Central memory CD8-positive, alpha-beta T cell (primary cell): ENCODE measurements at places on chromosomes 11 and 22.

DNA sequence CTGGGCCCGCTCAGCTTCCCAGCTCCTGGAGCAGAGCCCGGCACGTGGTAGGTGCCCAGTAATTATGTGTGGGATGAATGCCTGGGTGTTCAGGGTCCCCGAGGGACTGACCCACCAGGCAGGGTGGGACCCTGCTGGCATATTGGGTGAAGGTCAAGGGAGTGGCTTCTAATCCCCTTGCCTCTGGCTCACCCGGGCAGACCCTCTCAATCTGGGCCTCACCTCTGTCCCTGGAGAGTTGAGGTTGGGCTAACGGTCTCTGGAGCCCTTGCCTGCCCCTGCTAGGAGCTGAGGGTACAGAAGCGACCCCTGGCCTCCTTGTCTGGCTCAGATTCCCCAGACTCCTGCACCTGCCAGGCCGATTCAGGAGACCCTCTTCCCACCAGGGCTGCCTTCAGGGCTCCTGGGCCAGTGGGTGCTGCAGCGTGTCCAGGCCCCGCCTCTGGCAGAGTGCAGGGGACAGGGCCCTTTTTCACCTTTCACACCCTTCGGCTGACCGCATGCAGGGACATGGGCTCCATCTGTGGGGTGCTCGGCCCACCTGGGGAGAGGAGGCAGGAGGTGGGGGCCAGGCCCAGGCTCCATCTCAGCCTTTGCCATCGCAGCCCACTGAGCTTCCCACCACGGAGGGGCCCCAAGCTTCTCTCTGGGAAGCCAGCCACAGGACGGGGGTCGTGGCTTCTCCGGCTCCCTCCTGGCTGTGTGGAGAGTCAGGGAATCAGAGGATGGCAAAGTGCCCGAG, 3.8 kb upstream of the CTSD start:
- H3K27ac ChIP-seq: no peak overlapping the region
- H3K4me1 ChIP-seq: peaks cover 16% of the 10 kb centered on the region
- H3K27me3 ChIP-seq: no peaks in the 10 kb centered on the region
- H3K4me3 ChIP-seq: no peak overlapping the region
- peaks cover 4% of the 10 kb centered on the region for H3K36me3 ChIP-seq

DNA sequence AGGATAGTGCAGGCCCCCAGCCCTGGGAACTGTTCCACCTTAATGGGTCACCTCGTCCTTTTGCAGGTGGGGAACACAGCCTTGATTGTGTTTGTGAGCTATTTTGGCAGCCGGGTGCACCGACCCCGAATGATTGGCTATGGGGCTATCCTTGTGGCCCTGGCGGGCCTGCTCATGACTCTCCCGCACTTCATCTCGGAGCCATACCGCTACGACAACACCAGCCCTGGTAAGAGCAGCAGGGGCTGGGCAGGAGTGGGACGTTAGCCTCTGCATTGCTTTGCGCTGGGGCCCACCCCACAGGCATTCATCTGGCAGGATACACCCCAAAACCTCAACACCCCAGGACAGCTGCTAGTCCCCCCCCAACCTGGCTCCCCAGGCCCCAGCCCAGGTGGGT, 14.8 kb downstream of the SLCO2B1 start:
- DNase-seq: no peak
- H3K4me3 ChIP-seq: no peak overlapping the region
- H3K27me3 ChIP-seq: peaks cover 16% of the 10 kb centered on the region
- peaks cover 5% of the 10 kb centered on the region for H3K4me1 ChIP-seq
- peaks cover 2% of the 10 kb centered on the region for H3K36me3 ChIP-seq

DNA sequence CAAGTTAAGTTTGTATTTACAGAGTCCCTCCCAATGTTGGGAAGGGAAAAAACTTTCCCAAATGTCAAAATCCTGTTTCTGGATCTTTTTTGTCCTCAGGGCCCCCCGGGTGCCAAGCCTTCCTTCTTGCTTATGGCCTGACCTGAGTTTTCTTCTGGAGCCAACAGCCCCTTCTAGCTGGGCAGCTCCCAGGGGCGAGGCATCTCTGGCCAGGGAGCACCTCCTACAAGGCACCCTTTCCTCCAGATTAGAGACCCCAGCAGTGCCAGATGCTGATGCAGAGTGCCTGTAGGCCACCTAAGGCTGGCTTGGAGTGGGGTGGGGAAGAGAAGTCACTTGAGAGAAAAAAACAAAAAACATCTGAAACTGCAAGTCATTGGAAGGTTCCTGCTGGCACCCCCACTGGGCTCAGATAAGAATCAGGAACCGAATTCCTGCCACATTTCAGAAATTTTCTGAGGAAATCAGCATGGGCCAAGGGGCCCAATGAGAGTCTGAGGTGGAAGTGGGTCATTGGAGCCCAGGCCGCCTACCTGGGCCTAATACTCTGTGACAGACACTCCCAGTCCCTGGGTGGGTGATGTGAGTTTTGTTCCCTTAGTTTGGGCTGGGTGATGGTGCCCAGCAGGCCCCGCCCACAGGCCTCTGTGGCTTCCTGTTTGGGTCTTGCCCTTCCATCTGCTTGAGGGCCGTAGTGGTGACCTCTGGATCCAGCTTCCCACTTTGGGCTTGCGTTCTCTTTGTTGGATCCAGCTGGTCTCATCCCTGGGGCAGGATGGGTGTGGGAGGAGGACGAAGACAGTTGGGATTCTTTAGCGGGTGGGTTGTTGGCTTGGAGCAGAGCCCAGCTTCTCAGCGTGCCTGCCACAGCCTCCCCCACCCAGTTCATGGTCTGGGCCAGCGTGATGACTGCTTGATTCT, 40.6 kb downstream of the PARVA start:
- no peaks in the 10 kb centered on the region for H3K36me3 ChIP-seq
- H3K4me3 ChIP-seq: no peak overlapping the region
- no peaks in the 10 kb centered on the region for H3K4me1 ChIP-seq
- H3K27me3 ChIP-seq: peaks cover 28% of the 10 kb centered on the region
- no peak overlapping the region for H3K27ac ChIP-seq
- no peak for DNase-seq

GRCh38 chr11:64717268-64717578, 5.8 kb downstream of the NRXN2 start:
- no peak for DNase-seq
- H3K27ac ChIP-seq: no peak overlapping the region
- peaks cover 3% of the 10 kb centered on the region for H3K36me3 ChIP-seq
- peaks cover under 1% of the 10 kb centered on the region for H3K4me1 ChIP-seq

- no peaks in the 10 kb centered on the region for H3K36me3 ChIP-seq
- no peak overlapping the region for H3K27ac ChIP-seq
- H3K4me1 ChIP-seq: no peaks in the 10 kb centered on the region
- DNase-seq: no peak
- no peak overlapping the region for H3K4me3 ChIP-seq
These were observed 7.0 kb downstream of the MMP10 start for GRCh38 chr11:102773386-102773785.

- no peak overlapping the region for H3K4me3 ChIP-seq
- no peaks in the 10 kb centered on the region for H3K27me3 ChIP-seq
- H3K36me3 ChIP-seq: no peaks in the 10 kb centered on the region
- no peak for DNase-seq
- H3K27ac ChIP-seq: no peak overlapping the region
These were observed 33.1 kb upstream of the SMPD1 start for GRCh38 chr11:6357222-6357621.

DNA sequence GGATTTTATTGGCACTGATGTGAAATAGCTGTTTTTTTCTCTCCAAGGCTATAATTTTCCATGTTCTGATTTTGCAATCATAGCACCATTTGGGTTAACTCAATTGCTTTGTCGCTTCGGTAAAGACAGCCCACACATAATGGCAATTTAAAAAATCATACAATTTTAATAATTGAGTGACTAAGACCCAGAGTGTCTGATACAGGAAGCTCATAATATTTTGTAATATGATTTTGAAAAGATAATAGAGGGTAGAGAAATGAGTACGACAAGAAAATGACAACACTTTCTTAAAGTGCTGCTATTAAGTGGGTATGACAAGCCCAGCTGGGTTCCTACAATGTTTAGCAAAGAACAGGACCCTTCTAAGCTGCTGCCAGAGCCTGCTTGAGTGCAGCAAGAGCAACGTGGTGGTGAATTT, 439.1 kb downstream of the METTL15 start:
- no peak overlapping the region for H3K27ac ChIP-seq
- H3K36me3 ChIP-seq: no peaks in the 10 kb centered on the region
- H3K27me3 ChIP-seq: no peaks in the 10 kb centered on the region
- DNase-seq: no peak
- H3K4me3 ChIP-seq: no peak overlapping the region
